NCI-H446 treated with DMSO at 0.1 percent for 48 hours (cell line): ENCODE measurements at places on chromosomes 3 and 15.
A peak's percentile ranks its signal among the peaks of the same experiment; 100 is the strongest.

DNA sequence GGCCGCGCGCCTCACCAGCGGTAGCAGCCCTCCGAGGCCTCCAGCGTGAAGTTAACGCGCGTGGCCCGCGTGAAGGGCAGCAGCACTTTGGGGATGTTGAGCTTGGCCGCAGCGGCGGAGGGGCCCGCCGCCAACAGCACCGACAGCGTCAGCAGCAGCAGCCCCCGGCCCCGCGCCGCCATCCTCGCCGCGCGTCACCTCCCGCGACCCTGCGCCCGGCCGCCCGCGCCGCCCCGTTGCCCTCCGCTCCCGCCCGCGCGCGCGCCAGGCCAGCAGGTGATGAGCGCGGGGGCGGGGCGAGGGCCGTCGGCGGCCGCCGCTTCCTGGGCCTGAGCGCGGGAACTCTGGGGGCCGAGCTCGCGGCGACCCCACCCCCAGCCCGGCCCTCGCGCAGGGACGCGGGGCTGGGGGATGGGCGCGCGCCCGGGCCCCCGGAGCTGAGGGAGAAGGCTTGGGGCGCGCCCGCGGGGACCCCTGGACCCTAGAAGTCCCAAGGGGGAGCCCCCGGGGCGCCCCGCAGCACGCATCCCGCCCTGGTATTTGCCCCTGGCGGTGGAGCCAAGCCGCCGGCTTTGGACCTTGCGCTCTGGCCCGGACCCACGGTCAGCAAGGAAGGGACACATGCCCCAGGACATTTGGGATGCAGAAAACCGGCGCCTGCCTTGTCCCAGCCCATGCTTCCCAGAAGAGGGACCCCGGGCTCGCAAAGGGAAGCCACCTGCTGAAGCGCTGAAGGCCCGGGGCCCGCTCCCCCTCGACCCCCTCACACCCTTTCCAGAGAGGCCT, at the start of gene NUP210:
Gene NUP210 (minus strand): TSS at position 278 of the 786 bp plus-strand sequence. CDS start 96 bp downstream, at position 182.
- DNase-seq: no peak

GRCh38 chr3:89227634-89228033, 120.2 kb downstream of the EPHA3 start:
- DNase-seq: no peak

- DNase-seq: peak; percentile 83
Observed at GRCh38 chr3:126961191-126961790, 21.6 kb upstream of the PLXNA1 start.

DNA sequence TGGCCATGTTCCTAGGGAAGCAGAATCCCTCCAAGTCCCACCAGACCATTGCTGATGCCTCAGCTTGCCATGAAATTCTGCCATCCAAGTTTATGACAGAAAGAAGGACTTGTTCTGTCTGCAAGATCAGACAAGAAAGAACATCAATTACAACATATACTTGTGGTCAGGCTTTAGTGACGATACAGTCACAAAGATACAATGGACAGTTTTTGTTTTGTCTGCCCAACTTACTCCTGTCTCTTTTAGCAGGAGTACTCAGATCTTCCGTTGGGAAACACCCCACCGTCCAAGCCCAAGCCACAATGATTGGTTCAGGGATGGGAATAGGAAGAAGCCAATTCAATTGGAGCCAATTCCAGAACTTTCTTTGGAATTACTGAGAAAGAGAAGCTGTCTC, 15.7 kb downstream of the KLHL6 start:
- no peak for DNase-seq

GRCh38 chr3:144771381-144771870, 799.8 kb downstream of the DIPK2A start:
- no peak for DNase-seq

- no peak for DNase-seq
Observed at GRCh38 chr3:30135190-30135589, 471.2 kb upstream of the TGFBR2 start.

DNA sequence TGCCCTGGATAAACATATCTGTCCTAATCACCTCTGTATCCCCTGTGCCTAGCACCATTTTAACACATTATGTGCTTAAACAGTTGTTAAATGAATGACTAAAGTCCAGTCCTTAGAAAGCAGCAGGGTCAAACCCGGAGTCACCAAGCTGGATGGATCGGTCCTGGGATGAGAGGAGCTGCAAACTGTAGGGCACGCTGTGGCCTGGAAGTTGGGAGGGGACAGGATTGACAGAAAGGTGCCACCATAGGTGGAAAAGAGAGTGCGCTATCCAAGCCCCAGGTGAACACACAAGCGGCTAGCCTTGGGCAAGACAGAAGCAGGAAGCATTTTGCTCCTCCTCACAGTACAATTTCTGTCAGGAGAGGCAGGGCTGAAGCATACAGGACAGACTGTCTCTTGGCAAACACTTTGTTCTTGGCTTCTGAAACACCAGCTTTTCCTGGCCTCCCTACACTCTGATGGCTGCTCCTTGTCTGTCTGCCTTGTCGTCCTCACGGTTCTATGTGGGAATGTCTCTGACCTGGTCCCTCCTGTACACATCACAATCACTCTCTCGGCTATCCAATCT, 48.4 kb upstream of the KY start:
- peak; percentile 43 for DNase-seq

DNA sequence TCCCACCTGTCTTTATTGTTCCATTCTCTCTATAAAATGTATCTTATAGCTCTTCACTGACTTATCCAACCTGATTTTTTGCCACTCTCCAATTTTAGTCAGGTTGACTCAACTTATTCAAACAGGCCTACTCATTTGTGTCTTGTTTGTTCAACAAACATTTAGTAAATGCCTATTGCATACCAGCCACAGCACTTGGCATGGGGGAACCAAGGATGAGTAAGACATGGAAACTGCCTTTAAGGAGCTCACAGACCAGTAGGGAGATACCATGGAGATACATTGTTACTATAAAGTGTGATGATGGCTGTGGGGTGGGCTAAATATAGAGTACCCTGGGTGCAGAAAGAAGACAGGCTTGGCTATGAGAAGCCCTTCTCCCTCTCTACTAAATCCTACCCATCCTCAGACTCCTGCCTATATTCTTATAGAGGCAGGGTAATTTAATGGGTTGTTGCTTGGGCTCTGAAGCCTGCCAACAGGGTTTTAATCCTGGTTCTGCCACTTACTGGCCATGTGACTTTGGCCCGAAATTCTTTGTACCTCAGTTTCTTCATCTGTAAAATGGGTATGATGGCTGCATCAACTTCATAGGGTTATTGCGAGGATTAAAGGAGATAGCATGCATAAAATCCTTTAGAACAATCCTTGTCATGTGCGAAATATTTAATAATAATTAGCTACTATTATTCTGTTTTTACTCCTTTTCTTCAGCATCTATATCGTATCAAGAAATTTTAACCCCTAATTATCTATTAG, 348.5 kb upstream of the UMPS start:
- DNase-seq: no peak

GRCh38 chr3:11080492-11080891, 73.8 kb upstream of the HRH1 start:
- no peak for DNase-seq

GRCh38 chr3:128307781-128308469, 154.6 kb downstream of the EEFSEC start:
- DNase-seq: no peak

DNA sequence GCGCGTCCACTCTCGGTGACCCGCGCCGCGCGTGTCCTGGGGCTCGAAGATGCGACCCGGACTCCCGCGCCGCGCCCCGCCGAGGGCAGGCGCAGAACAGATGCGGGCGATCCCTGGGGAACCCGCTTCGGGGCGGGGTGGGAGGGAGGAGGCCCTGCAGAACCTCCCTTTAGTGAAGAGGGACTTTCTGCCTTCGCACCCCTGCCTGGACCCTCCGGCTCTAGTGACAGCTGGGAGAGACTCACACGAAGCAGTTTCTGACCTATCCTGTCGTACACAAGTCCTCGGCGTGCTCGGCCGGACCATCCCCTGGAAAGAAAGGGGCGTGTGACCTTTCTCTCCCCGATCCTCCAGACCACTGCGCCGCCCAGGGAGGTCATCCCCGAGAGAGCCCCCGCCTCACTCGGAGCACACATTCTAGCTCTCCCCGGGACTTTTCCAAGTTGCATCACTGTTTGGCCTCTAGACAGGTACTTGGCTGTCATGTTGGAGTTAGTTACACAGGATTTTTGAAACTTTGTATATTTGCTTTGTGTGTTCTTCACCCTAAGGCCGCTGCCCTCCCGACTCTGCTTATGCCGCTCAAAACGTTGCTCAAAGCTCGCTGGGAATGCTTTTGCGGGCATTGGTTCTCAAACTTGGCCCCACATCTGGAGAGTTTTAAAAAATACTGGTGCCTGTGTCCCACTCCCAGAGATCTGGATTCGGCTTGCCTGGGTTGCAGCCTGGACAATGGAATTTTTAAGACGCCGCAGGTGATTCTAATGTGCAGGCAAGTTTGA, 582 bp downstream of the CGNL1 start:
- no peak for DNase-seq

DNA sequence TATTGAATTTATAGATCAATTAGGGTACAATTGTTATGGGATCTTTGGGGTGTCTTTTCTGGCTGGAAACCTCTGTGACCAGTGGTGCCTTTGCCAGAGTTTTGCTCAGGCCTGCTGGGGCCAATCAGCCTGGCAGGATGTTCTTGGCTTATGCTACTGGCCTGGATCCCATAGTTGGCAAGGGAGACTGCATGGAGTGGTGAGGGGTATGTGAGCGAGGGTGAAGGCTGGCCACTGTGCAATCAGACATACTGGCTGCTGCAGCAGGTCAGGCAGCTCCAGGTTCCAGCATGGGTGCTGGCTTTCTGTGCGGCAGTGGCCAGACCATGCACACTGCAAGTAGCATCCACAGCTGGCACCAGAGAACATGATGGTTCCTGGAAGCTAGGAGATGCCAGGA, 1053.2 kb upstream of the GBE1 start:
- peak; percentile 77 for DNase-seq

DNA sequence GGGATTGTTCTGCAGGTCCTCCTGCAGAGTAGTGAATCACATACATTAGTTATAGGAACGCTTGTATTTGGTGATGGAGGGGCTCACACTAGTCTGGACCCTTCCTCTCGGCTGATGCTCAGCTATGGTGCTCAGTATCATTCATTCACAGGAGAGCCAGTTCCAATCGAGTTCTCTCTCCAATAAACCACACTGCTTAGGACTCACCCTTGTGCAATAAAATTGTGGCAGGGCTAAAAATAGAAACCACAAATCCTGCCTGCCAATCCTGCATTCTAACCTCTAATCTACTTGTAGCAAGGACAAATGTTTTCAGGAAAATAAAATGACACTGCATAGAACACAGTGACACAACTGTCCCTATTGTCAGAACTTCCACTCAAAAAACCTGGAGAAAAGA, 138.4 kb upstream of the TBL1XR1 start:
- no peak for DNase-seq

DNA sequence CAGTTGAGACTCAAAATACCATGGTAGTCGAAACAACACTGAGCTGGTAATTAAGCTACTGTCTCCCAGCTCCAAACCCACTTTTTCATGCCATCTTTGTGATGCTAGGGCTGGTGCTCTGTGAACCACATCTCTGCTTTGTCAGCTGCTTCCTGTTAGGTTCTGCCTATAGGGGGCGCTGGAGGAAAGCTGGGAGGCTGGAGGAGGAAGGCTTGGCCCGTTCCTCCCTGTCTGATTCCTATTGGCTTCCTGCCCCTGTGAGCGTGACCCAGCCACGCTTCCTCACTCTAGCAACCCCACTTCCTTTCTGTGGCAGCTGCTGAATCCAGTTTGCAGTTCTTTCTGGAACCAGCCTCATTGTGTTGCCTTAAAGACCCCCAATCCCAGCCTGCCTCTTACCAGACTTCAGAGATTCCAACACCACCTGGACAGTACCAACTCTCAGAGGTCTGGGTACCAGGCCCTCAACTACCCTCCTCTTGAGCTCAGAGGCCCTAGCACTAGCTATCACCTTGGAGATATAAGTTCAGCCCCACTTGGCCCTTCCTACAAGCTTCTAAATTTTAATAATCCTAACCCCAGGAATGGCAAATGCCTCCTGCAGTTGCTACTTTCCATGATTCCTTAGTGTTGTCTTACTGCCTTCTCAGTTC, 120.9 kb downstream of the ERC2 start:
- peak; percentile 8 for DNase-seq

DNA sequence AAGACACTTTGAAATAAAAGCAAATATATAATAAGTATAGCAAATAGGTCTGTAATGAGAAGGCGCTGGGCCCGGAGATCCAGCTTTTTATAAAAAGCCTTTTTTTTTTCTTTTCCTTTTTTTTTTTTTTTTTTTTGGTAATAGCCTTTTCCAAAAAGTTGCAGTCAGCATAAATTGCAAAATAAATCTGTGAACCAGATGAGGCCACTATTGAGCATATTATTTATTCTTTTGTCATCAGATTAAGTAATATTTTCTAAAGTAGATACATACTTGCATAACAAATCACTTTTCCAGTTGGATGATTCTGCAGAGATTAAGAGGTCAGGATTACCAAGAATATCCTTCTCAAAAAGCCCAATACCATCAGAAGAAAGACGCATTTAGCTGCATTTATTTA, 24.9 kb downstream of the FMN1 start:
- no peak for DNase-seq

- DNase-seq: no peak
Observed at GRCh38 chr3:151276038-151276686, 2.2 kb downstream of the P2RY14 start.

- no peak for DNase-seq
Observed at GRCh38 chr15:68632101-68632500, 53.3 kb downstream of the CORO2B start.

GRCh38 chr3:119084371-119085069, 49.9 kb upstream of the IGSF11 start:
- no peak for DNase-seq

DNA sequence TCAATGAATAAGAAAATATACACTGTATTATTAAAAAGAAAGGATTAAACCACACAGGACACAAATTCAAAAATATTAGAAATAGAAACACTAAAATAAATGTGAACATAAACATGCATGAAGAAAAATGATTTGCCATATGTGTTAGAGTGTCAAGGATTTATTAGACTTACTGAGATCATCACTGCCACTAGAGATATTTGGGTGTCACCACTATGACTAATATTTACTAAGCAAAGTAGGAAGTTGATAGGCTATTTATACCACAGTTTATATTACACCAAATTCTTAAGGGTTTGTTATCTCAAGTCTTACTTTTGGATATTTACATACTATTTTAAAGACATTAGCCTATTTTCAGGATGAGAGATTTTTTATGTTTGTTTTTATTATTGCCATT, 575.0 kb upstream of the SGO1 start:
- no peak for DNase-seq

- DNase-seq: no peak
Observed at GRCh38 chr15:35514759-35515158, 31.2 kb downstream of the DPH6 start.

- DNase-seq: no peak
Observed at GRCh38 chr3:58857402-58857801, 190.8 kb upstream of the FAM3D start.

DNA sequence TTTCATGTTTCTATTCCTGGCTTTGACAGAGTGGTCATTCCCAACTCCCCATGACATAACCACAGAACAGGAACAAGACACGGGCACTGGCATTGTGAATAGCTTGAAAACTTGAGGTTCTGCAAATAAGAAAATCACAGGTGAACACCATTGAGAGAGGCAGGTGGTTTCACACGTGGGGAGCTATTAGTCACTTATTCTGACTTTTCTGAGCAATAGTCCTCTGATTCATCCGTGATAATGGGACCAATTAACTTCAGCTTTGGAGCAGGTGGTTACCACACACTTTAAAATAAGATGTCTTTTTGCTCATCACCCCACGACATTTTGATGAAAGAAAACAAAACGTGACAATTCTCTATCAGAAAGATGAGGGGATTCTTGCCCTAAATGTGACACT, 224.7 kb downstream of the KLF13 start:
- no peak for DNase-seq

GRCh38 chr3:54538346-54538745, 389.5 kb downstream of the LRTM1 start:
- DNase-seq: no peak
